ENCODE measurements at places on chromosomes 7 and 10.

- DNase-seq = no peak
These were observed 291.5 kb downstream of the SDK1 start for GRCh38 chr7:3592401-3593134.

DNA sequence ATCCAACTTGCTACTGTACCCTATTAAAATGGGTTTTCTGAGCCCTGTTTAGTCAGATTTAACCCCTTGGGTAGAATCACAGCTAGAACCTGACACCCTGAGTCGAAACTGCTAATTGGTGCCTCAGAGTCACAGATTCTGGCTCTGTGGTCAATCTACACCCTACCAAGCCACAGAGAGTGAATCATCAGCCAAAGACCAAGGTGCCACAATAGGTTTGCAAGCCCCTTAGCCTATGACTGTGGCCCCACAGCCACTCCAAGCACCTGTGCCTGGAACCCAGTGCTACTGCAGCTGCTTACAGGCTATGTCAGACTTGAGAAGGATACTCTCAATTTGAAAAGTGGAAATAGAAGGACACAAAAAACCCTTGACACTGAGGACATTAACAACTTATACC is 202.8 kb upstream of the KCND2 start:
- DNase-seq = no peak

GRCh38 chr7:31122649-31123058 is 70.5 kb downstream of the ADCYAP1R1 start:
- DNase-seq = no peak

DNA sequence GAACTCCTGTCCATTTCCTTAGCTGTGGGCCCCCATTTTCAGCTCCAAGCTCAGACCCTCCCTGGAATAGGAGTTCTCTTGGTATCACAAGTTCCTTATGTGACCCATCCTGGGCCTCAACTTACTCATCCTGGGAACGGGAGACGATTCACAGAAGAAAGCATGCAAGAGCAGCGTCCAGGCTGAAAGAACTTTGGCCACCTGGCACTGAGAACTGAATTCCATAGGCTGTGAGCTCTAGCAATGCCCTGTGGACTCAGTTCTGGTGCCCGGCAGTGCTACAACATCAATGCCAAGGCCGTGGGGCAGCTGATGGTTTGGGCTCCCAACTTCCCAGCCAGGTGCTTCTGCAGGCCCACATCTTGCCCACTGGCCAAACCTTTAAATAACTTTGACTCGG is 3.9 kb upstream of the CUEDC2 start:
- DNase-seq = no peak

DNA sequence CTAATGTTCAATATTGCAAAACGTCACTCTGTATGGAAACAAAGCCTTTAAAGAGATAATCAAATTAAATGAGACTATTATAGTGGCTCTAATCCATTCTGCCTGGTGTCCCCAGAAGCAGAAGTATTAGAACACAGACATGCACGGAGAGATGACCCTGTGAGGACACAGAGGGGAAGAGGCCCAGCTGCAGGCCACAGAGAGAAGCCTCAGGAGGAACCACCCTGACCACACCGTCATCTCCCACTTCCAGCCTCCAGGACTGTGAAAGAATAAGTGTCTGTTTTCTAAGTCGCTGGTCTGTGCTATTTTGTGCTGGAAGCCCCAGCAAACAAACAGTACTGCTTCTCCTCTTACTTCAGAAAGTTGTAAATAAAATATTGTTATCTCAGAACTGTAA is 283.5 kb upstream of the ADARB2 start:
- no peak for DNase-seq

- no peak for DNase-seq
These were observed 60.3 kb downstream of the TBXAS1 start for GRCh38 chr7:139889186-139889871.

GRCh38 chr10:113337142-113337541 is 215.7 kb upstream of the HABP2 start:
- no peak for DNase-seq

- no peak for DNase-seq
These were observed 19.8 kb upstream of the SLC29A3 start for GRCh38 chr10:71299071-71299785.

Measured in SW 1271 (cell line).